Heart left ventricle (tissue), 16 donors: ENCODE measurements at places on chromosomes 13 and 19. TPM values are rescaled to one million over a fixed set of nuclear protein-coding genes. Genes with fewer than 3 reads are reported as not detected.

DNA sequence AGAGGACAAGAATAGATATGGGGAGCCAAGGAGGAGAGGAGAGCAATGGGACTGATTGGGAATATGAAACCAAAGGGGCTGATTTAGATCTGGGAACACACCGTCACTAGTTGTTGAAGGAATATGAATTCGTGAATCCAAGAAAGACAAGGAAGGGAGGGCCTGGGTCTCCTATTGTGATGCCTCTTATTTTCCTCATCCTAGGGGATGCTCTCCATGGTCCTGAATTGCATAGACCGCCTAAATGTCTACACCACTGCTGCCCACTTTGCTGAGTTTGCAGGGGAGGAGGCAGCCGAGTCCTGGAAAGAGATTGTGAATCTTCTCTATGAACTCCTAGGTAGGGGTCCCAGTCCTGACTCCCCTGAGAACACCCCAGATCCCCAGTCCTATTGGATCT lies 21.5 kb downstream of the RYR1 start:
- no peak for DNase-seq

GRCh38 chr13:33139184-33139583 lies 123.0 kb downstream of the KL start:
- DNase-seq, result peak; percentile 65

GRCh38 chr19:55042344-55042678 lies 4.2 kb upstream of the GP6 start:
- DNase-seq, result no peak

- no peak for DNase-seq
Observed at GRCh38 chr13:51596541-51596940, 12.3 kb downstream of the WDFY2 start.

GRCh38 chr19:30883071-30883470 lies 466.2 kb downstream of the TSHZ3 start:
- no peak for DNase-seq

DNA sequence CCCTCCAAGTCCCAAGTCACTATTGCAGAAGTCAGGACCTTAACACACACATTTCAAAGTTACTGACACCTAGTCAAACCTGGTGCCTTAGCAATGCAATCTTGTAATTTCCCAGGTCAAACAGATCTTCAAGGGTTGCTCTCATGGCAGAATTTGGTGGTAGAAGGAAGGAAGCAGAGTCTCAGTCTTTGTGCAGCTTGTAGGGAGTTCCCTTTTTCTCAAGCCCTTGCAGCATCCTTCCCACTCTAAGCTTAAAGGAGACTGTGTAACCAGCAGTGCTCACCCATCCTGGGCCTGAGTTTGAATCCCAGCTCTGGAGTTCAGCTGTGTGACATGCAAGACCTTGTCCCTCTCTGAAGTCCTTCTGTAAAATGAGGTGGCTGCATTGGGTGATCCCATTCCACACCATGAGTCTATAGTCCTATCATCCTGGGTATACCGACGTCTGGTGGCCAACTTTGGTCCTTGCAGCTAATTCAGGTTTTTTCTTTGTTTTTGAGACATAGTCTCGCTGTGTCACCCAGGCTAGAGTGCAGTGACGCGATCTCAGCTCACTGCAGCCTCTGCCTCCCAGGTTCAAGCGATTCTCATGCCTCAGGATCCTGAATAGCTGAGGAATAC lies 9.8 kb downstream of the SIGLEC10 start:
- DNase-seq, result no peak

GRCh38 chr19:19385896-19386869 lies 19.3 kb upstream of the GATAD2A start:
- DNase-seq, result no peak

DNA sequence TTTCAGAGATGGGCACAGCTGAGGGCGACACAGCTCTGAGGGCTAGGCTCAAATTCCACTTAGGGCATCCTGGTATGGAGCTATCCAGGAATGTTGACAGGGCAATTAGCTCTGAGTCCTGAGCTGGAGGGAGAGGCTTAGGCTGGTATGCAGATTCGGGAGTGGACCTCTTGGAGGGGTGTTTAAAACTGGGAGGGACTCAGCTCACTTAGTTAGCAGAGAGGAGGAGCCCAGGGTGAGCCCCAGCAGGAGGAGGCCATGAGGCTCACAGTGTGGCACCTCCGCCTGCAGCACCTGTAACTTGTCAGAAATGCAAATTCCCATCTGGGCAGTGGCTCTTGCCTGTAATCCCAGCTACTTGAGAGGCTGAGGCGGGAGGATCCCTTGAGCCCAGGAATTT lies 10.2 kb upstream of the NOP53 start:
- no peak for DNase-seq

DNA sequence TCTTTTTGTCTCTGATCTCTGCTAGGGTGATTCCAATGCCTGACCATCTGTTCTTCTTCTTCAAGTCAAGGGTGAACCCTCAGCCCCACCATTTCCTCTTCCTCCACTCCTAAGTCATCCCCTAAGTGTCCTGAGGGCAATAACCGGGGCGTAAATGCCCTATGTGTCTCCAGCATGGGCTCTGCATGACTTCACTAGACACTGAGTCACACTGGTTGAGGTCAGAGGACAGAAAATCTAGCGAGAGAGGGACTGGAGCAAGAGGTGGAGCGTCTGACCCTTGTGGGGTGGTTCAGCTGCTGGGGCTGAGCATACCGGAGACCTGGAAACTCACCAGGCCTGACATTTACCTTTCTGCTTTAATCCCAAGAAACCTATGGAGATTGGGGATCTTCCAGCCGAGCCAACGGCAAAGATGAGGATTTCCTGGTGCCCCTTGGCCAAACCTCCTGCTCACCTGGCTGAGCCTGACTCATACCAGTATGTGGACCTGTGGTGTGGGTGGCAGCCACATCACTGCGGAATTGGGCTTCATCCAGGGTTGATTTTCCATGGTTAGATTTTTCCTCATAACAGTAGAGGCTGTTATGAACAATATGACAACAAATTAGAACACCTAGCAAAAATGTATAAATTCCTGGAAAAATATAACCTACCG lies 26.9 kb downstream of the SCGB2B2 start:
- no peak for DNase-seq

- peak; percentile 54 for DNase-seq
Observed at GRCh38 chr19:47275791-47276461, 1.2 kb downstream of the INAFM1 start.

- peak; percentile 35 for DNase-seq
Observed at GRCh38 chr19:33698576-33699435, 77.1 kb downstream of the CHST8 start.

- DNase-seq, result no peak
Observed at GRCh38 chr13:100668408-100668807, 6.2 kb downstream of the TMTC4 start.

DNA sequence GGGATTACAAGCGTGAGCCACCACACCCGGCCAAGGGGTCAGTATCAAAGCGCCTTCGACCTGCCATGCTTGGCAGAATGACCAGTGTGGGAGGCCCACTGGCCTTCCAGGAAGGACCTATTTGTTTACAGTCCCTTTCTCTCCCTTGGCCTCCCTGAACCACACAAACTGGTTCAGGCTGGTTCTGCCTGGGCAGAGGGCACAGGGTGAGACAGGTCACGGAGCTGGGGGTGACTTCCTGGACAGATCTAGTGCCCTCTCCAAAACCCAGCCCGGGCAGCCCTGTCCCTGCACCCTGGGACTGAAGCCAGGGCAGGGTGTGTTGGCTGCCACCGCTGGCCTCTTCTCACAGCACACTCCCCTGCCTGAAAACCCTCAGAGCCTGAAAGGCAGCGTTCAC lies 11.3 kb downstream of the PLEKHF1 start:
- DNase-seq, result peak; percentile 68

DNA sequence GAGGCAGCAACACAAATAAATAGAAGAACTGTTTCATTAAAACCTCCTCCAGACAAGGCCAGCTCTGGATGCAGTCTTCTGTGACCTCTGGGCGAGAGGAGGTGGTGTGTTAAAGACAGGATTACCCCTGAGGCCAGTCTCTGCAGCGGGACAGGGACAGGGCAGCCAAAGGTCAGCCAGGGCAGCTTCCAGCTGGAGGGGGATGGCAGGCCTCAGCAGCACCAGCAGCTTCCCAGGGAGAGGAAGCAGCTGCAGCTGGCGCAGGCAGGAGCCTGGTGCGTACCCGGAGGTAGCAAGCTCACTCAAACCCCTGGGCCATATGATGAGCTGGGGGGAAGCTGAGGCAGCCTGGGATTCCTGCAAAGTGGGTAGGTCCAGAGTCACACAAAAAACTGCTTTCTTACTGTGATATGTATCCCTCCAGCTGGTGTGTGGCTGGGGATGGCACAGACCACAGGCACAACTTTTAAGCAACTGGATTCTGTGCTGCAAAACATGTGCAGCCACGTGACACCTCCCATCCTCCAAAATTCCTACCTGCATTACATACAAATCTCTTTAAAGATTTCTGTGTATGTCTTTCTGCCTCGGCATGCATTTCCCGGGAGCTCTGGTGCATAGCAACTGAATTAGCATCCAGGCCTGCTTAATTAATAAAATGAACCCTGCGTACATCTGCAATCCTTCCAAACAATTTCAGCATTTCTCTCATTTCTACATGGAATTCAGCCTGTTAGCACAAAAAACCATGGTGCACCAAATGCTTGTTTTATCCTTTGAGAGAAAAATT lies 238.3 kb upstream of the MAB21L1 start:
- no peak for DNase-seq

- DNase-seq, result no peak
Observed at GRCh38 chr19:34766386-34766785, 6.6 kb downstream of the ZNF599 start.

GRCh38 chr13:76663592-76664335 lies 222.4 kb downstream of the KCTD12 start:
- no peak for DNase-seq

GRCh38 chr13:101489643-101490405 lies 37.3 kb downstream of the ITGBL1 start:
- no peak for DNase-seq

DNA sequence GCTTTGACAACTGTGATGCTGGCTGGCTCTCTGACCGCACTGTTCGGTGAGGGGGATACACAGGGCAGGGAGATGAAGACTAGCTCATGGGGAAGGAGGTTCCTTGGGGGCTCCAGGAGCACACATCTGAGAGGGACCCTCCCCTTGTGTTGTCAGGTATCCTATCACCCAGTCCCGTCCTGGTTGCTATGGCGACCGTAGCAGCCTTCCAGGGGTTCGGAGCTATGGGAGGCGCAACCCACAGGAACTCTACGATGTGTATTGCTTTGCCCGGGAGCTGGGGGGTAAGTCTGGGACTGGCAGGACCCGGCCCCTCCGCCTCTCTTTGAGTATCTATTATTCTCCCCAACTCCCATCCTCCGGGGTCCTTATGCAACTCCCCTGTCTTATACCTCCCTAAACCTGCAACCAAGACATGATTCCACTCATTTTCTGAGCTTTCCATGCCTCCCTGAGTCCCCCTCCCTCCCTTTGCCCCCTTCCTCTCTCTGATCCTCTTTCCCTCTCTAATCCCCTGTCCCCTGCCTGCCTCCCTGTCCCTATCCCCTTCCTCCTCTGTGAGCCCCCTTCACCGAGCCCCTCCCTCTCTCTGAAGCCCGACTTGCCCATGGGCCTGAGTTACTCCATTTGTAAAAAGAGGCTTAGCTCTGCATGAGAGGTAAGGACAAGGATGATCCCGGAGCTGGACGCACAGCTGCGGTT lies 12.5 kb downstream of the NCAN start:
- no peak for DNase-seq

GRCh38 chr19:55692681-55693081 lies 17.7 kb downstream of the EPN1 start:
- peak; percentile 14 for DNase-seq

OLFM2 gene
- 2.2 TPM for polyA plus RNA-seq

MISP gene
- polyA plus RNA-seq, result 0.06 TPM

LRRC63 gene
- not detected for polyA plus RNA-seq

OVOL3 gene
- polyA plus RNA-seq, result not detected

OR7D2 gene
- not detected for polyA plus RNA-seq

MEIOSIN gene
- polyA plus RNA-seq, result not detected

KCNC3 gene
- 3.3 TPM for polyA plus RNA-seq

PNMA8A gene
- 6.0 TPM for polyA plus RNA-seq

CAPN12 gene
- polyA plus RNA-seq, result 0.91 TPM

KIR3DL1 gene
- not detected for polyA plus RNA-seq
